ENCODE measurements at places on chromosomes 3 and 15. TPM values are rescaled to one million over a fixed set of nuclear protein-coding genes. Genes with fewer than 3 reads are reported as not detected.

The SOX14 gene
- 0.73 TPM for total RNA-seq

The TMEM62 gene
- total RNA-seq = 21.1 TPM

The STRIT1 gene
- not detected for total RNA-seq

The NAA80 gene
- total RNA-seq = 4.2 TPM

The DUOX1 gene
- 0.27 TPM for total RNA-seq
